ENCODE measurements at places on chromosomes 1 and 21.

GRCh38 chr1:197920414-197921117 is 3.4 kb downstream of the LHX9 start:
- DNase-seq: no peak

DNA sequence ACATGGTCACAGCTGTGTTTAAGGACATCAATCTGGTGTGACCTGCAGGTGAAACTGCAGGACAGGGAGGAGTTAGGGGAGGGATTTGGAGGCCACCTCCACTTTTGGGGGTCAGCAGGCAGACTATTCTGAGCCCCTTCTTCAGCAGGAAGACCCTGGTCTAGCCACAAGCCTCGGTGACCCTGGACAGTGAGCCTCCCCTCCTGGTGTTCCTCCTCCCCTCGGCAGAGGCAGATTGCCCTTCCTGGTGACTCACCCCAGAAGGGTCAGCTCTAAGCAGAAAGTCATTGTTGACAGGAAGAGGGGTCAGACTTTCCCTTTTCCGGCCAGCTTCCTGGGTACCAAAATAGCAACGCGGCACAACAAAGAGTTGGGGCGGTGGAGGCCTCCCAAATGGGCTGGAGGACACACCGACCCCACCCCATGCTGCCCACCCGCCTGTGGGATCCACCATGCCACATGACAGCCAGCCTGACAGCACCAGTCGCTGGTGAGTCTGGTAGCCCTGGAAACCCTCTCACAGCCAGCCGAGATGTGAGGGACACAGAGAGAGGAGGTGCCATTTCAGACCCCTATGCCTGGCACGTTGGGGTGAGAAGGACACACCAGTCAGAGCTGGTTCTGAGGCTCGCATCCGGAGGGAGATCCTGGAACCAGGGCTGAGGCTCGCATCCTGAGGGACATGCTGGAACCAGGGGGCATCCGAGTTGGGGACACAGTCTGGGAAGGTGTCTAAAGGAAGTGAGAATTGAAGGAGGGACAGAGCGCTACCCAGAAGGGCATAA is 14.7 kb upstream of the CSF1 start:
- no peak for DNase-seq

DNA sequence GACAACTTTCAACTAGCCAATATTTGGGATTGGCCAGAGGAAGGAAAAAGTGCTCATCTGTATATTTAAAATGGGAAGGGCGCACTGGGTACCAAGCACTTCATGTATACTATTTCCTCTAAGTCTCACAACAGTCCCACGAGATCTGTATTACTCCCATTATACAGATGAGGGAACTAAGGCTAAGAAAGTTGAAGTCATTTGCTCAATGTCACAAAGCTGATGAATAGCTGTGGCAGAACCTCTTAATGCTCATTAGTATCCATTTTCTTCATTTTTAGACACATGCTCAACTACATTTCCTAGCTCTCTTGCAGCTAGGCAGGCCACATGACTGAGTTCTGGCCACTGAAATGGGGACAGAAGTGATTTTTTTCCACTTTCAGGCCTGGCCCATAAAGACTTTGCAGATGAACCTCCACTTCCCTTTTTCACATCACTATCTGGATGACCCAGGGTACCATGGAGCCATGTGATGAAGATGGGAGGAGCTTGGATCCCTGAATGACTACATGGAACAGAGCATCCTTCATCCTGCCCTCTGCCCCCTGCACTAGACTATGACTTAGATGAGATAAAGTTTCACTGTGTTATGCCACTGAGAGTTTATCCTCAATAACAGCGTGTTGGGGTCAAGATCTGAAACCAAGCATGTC is 31.8 kb downstream of the ATF3 start:
- no peak for DNase-seq

GRCh38 chr1:159448181-159448580 is 8.7 kb downstream of the OR10J1 start:
- DNase-seq: no peak

DNA sequence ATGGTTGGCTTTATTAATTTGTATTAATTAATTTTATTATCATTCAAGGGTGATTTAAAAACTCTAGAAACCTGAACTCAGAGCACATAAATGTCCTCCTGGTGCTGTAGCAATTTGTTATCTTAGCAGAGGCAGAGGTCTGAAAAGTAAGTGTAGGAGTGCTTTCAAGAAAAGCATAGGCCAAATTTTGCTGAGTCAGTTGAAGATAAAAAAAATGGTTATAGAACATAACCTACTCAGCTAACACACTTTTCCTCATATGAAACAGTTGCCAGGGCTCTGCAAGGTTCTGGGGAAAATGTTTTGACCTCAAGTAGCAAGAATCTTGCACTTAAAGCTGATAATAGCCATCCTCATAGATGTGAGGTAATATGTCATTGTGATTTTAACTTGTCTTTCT is 53.5 kb upstream of the CHODL start:
- DNase-seq: no peak

- no peak for DNase-seq
Measured at GRCh38 chr1:70210820-70211219, 5.4 kb upstream of the LRRC40 start.

- no peak for DNase-seq
Measured at GRCh38 chr1:67685558-67686266, 711 bp downstream of the GADD45A start.

DNA sequence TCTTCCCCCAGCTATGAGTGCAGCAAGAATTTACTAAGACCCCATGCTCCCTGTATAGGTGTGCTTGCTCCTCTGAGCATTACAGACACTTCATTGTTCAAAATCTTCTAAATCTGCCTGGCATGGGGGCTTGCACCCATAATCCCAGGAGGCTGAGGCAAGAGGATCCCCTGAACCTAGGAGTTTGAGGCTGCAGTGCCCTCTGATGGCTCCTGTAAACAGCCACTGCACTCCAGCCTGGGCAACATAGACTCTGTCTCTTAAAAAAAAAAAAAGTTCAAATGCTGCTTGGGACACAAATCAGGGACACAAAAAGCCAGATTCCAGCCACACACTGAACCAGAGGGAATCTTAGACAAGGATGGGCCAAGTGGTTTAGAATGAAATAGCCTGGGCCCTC is 3.4 kb upstream of the ACOT7 start:
- no peak for DNase-seq

GRCh38 chr1:100868364-100868995 is 26.2 kb downstream of the EXTL2 start:
- no peak for DNase-seq

GRCh38 chr1:91653183-91653582 is 152.5 kb downstream of the CDC7 start:
- DNase-seq: no peak

DNA sequence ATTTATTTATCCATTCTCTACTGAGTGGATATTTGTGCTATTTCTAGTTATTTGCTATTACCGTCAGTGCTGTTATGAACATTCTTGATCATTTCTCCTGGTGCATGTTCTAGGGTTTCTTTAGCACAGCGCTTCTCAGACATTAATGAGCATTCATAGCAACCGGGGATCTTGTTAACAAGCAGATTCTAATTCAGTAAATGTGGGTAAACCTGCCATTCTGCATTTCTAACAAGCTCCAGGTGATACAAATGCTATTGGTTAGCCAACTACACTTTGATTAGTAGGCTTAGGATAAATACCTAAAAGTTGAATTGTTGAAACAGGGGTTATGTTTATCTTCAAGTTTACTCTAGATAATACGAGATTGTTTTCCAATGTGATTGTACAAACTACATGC is 3.3 kb upstream of the DBT start:
- DNase-seq: no peak

DNA sequence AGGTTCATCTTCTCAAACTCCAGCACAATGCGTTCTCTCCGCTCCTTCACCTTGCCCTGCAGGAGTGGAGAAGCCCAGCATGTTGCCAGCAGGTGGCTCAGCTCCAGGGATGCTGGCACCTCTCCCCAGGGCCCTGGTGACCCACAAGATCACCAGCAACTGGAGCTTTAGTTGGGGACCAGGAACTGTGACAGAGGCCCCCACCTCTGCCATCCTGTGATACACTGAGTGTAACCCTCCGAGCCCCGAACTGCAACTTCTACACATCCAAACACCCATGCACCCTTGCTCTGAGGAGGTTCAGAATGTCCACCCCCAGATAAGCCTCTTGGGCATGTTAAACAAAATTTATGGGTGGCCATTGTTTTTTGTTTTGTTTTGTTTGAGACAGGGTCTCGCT is 4.5 kb upstream of the TRIM11 start:
- DNase-seq: no peak

GRCh38 chr1:162185314-162186025 is 116.0 kb downstream of the NOS1AP start:
- DNase-seq: no peak

DNA sequence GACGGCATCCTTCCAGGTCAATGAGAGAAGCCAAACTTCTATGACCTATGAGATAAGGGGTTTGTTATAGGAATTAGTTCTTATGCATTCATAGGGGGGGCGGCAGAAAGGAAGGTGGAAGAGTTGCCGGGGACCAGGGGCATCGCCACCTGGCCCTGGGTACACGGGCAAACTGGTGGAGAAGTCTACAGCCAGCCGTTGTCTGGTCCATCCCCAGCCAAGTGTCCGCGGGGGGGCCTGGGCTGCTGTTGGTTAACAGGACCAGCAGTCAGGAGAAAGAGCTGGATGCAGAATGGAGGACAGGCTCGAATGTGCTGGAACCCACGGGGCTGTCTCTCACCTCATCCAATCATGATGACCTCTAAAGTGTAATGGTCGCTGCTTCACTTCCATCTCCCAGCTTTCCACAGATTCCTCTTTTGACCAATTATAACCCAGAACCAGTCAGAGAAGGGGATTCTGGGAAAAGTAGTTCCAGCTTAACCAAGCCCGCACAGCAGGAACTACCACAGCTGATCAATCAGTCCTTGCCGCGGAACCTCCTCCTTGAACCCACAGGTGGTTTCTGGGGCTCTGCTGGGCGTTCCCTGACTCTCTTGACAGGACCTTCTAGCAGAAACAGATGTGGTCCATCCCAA is 17.8 kb downstream of the TMEM51 start:
- no peak for DNase-seq

DNA sequence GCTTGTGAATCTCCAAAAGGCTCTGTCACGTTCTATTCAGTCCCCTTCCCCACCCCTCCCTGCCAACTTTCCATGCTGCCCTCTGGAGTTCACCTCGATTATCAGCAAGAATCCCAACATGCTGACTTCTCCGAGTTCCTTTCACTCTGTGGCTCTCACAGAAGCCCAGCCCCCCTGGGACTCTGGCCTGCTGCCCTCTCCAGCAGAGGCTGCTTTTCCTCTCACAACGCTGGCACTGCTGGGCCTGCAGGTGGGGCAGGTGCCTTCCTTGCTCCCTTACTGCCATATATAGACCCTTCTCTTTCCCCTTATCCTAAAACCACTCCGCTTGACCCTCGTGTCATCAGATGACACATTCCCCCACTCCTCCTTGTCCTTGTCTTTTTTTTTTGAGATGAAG is 10.2 kb upstream of the RNF186 start:
- DNase-seq: no peak

DNA sequence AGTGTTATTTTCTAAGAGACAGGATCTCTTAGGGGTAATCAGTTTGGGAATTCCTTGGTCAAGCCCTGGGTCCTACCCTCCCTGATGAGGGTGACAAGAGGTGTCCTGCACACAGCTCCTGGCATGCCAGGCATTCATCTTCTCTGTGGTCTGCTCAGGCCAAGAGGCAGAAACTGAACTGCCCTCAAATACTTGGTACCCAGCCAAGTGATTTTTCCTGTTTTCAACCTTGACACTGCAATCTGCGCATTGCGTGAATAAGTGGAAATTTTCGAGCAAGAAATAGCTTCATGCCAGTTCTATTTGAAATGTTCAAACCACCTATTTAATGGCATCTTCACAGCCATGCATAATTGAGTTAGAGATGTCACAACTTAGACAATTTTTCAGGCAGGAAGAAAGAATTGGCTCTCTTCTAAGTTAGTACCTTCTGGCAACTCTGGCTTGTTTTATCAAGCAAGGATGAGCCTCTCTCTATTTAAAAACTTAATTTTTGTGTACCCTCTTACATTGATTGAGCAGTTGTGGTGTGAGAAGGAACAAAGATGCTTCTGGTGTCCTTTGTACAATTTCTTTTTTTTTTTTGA is 27.0 kb downstream of the DNM3 start:
- DNase-seq: peak; percentile 43

GRCh38 chr1:225934711-225935110 is 6.3 kb downstream of the LEFTY2 start:
- no peak for DNase-seq

DNA sequence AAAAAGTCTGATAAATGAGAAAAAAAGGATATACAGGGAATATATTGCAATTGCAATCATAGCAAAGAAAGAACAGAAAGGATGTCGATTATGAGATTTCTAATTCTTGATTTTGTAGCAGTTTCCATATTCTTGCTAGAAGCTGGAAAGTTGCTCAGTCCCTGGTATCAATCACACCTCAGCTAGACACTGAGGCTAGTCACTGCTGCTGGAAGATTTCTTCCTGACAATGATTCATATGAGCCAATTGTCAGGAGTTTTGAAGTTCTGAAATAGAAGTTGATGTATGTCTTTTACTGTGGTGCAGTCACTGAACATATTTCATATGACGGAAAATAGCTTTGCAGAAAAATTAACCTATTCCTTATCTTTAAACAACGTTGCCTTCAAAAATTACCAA is 208.4 kb upstream of the C1orf105 start:
- DNase-seq: no peak

DNA sequence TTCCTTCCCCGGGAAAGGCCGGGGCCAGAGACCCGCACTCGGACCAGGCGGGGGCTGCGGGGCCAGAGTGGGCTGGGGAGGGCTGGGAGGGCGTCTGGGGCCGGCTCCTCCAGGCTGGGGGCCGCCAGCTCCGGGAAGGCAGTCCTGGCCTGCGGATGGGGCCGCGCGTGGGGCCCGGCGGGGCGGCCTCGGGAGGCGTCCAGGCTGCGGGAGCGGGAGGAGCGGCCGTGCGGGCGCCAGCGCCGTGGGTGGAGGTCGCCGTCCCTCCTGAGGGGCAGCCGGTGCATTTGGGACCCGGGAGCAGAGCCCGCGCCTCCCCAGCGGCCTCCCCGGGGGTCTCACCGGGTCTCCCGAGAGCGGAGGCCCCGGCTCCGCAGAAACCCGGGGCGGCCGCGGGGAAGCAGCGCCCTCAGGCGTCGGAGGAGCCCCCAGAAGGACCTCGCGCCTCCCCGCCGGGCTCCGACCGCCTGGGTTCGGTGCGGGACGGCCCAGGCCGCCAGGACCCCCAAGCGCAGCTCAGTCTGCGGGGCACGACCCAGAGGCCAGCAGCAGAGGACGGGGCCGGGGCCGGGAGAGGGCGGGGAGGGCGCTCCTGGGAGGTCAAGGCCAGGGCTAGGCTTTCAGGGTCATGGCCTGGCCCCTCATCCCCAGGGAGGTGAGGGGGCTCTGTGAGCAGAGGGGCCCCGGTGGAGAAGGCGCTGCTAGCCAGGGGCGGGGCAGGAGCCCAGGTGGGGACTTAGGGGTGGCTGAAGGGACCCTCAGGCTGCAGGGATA is 7.2 kb upstream of the SLX9 start:
- no peak for DNase-seq

- no peak for DNase-seq
Measured at GRCh38 chr1:51313268-51313852, 17.0 kb downstream of the TTC39A start.

All from cerebellum (tissue), 4 donors.